ENCODE measurements at places on chromosomes 7 and 10.

DNA sequence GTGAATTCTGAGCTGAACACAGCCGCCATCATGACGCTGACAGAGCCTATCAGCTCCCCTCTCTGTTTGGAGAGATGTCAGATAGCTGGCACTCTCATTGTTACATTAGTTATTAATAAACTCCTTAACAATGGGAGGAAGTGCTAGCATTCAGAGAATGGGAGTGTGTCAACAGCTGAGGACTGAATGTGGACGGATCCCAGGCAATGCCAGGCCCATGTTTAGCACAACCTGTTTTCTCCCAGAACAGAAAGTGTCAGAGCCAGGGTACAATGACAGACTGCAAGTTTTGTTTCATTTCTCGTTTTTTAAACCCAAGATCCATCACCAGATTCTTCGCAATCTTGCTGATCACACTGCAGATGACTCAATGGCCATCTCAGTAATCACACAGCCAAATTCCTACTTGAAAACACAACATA is 99.6 kb downstream of the PRPF18 start:
- DNase-seq = no peak

GRCh38 chr7:158114056-158114850 is 473.4 kb downstream of the PTPRN2 start:
- no peak for DNase-seq

DNA sequence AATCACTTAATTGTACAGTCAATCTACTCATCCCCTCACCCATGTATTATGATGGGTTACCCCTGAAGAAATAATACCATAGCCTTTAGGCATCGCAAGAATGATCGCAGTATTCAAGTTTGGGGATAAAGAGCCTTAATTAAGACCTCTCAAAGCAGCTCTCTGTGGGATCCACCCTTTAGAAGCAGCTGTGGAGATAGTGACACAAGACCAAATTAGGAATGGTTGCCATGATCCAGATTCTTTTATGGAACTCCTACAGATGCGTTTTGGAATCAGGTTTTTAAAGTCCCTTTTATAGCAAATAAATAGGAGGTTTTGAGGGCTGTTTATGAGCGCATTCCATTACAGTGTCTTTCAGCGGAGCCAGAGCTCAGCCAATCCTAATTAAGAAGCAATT is 12.2 kb downstream of the TES start:
- no peak for DNase-seq

DNA sequence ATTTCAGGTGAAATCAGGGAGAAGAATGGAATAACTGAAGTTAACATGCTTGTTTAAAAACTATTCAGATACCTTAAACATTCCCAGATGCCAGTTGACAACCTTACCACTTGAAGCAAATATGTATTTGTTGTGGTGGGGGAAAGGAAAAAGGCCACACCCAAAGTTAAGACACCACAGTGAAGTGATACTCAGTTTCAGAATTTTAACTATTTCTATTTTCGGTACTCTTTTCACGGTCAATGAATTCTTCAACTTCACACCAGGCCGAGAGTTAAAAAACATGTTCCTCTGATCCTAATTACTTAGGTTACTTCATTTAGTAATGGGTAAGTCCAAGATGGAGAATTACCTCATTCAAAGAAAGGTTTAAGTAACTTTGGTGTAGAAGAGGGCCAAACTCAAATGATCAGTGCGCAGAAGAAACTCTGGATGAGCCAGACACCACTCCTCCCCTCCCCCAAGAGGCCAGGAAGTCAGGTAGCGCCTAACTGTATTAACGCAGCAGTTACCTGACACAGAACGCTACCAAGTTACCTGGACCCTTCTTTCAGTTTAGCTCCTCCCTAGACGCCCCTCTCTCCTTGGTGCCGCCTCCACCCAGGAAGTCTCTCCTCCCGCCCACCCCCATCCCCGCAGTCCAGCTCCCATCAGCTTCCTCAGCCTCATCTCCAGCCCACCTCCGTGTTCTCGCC is 700 bp downstream of the MTPN start:
- DNase-seq = no peak

- peak; percentile 57 for DNase-seq
Measured at GRCh38 chr7:42014625-42015618, 222.1 kb downstream of the GLI3 start.

DNA sequence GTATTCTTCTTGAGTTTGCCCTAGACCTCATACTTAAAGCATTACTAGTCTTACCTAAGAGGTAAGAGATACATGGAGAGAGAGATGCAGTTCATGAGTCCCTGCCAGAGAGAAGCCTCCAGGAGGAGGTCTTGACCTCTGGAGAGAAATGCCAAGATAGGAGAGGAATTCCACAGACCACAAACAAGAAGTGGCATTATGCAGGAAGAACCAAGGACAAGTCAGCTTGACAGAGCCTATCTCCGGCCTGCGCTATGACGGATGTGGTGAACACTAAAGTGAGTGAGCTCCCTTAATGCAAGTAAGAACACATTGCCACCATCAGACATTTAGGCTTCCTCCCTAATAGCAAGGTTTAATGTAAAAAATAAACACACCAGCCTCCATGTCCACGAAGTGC is 27.9 kb upstream of the COL1A2 start:
- no peak for DNase-seq

DNA sequence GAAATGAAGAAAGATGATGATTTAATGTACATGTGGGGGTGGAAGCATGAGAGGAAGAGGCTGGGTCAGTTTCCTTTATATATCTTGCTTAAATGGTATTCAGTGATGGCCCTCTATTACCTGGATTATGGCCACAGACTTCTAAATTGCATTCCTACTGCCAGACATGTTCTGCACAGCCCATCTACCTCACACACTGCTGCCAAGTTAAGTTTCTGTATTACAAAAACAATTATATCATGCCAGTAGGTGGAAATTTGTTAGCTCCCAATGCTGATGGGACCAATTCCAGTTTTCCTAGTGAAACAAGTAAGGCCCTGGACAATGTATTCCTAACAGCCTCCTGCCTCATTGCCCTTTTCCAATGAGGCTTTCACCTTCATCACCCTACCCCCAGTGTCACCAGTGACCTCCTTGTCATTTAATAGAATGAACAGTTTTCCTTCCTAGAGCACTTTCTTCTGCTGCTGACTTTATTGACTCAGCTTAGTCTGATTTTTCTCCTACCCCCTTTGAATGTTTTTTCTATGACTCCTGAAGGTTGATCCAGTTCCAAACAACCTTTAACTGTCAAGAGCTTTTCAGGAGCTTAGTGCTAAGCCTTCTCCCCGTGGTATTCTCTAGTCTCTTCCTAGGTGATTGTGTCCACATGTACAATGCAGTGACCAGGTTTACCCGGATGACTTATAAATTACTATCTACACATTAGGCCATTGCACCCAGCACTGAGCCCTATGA is 316.6 kb upstream of the ANKRD30A start:
- DNase-seq = no peak

DNA sequence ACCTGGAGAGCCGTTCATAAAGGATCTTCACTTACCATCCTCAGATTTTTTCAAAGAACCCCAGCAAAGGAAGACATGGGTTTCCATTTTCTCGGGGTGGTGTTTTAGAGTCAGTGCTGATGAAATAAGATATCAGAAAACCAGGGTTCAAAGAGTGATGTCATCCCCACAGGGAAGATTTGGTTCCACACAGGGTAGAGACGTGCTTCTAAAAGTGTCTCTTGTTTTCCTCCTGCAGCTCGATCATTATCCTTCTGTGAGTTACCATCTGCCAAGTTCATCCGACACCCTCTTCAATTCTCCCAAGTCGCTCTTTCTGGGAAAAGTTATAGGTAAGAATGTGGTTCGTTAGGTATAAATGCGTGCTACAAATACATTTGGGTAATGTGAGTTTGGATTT is 323.8 kb upstream of the C7orf33 start:
- DNase-seq = no peak

DNA sequence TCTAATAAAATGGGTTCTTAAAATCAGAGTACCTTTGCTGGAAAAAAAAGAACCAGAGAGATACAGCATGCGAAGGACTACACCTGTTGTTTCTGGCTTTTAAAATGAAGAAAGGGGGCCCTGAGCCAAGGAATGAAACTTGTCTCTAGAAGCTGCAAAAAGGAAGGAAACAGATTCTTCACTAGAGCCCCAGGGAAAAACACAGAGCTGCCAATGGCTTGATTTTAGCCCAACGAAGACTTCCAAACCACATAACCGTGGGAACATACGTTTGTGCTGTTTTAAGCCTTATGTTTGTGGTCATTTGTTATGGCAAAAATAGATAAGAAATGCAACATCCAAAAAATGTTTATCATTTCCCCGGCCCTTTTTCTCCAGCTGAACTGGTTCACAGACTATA is 780.0 kb downstream of the SORCS1 start:
- no peak for DNase-seq

- DNase-seq = no peak
Measured at GRCh38 chr7:63023182-63023787, 975.4 kb upstream of the ZNF722 start.

GRCh38 chr7:111788286-111789047 is 226.2 kb upstream of the IMMP2L start:
- DNase-seq = no peak
